Upper lobe of left lung (tissue), 6 donors: ENCODE measurements at places on chromosomes 6 and 20.

GRCh38 chr6:30344191-30344867 lies 627 bp upstream of the RPP21 start:
- no peaks in the 10 kb centered on the region for H3K27me3 ChIP-seq
- H3K4me3 ChIP-seq: no peak overlapping the region
- no peak overlapping the region for H3K27ac ChIP-seq

GRCh38 chr6:134007077-134007476 lies 45.3 kb downstream of the SLC2A12 start:
- no peaks in the 10 kb centered on the region for H3K4me1 ChIP-seq
- no peaks in the 10 kb centered on the region for H3K36me3 ChIP-seq
- no peak for DNase-seq
- no peak overlapping the region for H3K4me3 ChIP-seq
- H3K27ac ChIP-seq: no peak overlapping the region

GRCh38 chr6:356828-357251 lies 34.7 kb upstream of the IRF4 start:
- H3K27me3 ChIP-seq: no peaks in the 10 kb centered on the region
- no peak overlapping the region for H3K4me3 ChIP-seq
- H3K36me3 ChIP-seq: peaks cover 10% of the 10 kb centered on the region
- DNase-seq: no peak
- no peak overlapping the region for H3K27ac ChIP-seq
- H3K4me1 ChIP-seq: no peaks in the 10 kb centered on the region

GRCh38 chr6:155263373-155264063 lies at the start of gene CLDN20:
Gene CLDN20 (plus strand): TSS chr6:155264013. CDS start chr6:155275720, 11,707 bp downstream.
- H3K27me3 ChIP-seq: no peaks in the 10 kb centered on the region
- peaks cover 4% of the 10 kb centered on the region for H3K4me1 ChIP-seq
- DNase-seq: no peak
- H3K36me3 ChIP-seq: no peaks in the 10 kb centered on the region

DNA sequence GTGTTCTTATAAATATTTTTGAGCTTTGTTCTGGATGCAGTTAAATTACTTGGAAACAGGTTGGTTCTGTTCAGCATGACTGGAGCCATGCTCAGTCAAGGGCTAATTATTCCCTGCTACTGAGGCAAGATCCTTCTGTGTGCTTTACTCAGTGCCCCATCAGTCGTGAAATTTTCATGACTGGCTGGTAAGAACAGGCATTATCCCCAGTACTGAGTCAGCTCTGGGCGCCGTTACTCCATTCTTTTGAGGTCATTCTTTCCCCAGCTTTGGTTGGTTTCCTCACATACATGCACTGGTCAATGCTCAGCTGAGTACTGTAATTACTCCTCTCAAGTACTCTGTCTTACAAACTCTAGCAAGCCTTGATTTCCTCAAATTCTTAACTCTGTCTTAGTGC lies 71.3 kb downstream of the CDKAL1 start:
- H3K4me3 ChIP-seq: no peak overlapping the region
- no peaks in the 10 kb centered on the region for H3K4me1 ChIP-seq
- no peaks in the 10 kb centered on the region for H3K36me3 ChIP-seq
- H3K27ac ChIP-seq: no peak overlapping the region
- no peaks in the 10 kb centered on the region for H3K27me3 ChIP-seq

DNA sequence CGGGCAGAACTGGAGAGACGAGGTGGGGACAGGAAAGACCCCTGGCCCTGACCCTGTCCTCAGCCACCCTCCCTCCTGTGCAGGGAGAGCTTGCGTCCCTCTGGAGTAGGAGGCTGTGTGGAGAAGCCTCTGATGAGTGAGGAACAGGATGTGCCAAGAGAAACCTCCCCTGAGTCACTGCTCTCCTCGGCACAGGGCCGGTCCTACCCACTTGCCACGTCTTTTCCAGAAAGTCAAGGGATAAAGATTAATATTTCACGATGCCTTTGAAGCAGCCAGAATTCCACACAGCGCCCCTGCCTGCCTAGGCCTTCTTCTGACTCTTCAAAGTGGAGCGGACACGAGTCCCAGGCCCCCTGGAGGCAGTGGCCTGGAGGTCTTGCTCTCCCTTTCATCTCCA lies 34.9 kb upstream of the THBS2 start:
- no peaks in the 10 kb centered on the region for H3K27me3 ChIP-seq
- DNase-seq: no peak
- no peaks in the 10 kb centered on the region for H3K4me1 ChIP-seq
- H3K4me3 ChIP-seq: no peak overlapping the region
- H3K27ac ChIP-seq: no peak overlapping the region
